Right ventricle myocardium inferior (tissue), 1 donor: ENCODE measurements at places on chromosomes 7 and 10. TPM values are rescaled to one million over a fixed set of nuclear protein-coding genes. Genes with fewer than 3 reads are reported as not detected.
A peak's percentile ranks its signal among the peaks of the same experiment; 100 is the strongest.

- DNase-seq, result no peak
These were observed 39.5 kb downstream of the RSU1 start for GRCh38 chr10:16777473-16778370.

GRCh38 chr10:123129618-123130271 lies 6.0 kb upstream of the HMX3 start:
- DNase-seq, result no peak

DNA sequence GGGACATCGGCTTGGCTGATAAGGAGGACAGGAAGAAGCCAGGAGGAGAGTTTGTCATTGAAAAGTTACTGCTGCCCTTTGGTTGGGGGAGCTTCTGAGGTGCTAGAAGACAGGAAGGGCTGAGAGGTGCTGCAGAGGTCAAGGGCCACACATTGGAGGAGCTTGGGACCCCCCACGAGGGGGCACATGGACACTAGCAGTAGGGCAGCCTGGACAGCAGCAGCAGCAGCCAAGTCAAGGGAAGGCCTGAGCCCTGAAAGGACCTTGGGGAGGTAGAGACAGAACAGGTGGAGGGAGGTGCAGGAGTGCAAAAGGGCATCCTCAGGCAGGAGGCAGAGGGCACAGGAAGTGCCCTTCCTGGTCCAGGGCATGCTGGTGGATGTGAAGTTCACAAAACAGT lies 439.7 kb upstream of the IGFBP3 start:
- no peak for DNase-seq

DNA sequence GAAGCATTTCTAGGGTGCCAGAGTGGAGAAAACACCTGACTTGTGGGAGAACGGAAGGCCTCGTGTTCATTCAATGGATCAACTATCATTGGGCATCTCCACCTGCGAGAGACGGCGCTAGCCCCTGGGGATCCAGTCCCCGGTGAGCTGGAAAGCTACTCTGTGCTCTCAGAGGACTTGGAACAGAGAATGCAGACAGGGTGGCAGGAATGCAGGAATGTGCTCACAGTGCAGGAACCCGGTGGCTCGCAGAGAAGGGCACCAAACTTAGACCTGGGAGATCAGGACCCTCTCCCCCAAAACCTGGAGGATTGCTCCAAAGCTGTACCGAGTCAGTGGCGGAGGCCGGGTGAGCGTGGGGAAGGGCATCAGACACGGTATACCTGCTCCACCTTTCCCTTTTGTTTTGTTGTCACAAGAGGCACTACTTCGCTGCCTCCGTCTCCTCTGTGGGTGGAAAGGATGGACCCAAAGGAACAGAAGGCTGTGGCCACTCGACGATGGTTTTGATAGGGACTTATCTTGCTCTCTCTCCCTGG lies 569.0 kb upstream of the C7orf33 start:
- no peak for DNase-seq

DNA sequence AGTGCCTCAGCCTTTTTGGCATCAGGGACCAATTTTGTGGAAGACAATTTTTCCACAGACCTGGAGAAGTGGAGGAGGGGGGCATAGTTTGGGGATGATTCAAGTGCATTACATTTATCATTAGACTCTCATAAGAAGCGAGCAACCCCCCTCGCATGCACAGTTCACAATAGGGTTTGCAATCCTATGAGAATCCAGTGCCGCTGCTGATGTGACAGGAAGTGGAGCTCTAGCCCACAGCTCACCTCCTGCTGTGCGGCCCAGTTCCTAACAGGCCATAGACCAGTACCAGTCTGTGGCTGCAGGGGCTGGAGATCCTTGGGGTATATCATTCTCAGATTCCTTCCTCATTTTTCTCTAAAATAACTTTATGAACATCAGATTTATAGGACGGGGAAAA lies 50.8 kb downstream of the ATAD1 start:
- no peak for DNase-seq

DNA sequence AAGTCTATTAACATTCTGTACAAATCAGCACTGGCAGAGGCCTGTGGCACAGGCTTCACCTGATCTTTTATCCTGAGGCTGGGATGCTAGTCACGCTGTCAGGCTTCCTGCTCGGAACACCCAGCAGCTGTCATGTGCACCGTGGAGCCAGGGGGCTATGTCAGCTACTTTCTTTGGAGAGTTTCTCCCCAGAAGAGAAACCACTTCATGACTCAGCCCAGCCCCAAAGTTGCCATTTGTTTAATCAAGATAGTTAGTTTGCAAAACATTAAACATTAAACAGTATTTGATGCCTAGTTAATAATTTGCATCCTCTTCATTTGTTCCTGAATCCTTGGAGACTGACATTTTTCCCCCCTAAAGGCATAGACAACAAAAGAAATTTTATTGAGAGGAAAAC lies at the start of gene HABP2:
Gene HABP2 (plus strand): TSS at position 353 of the 400 bp plus-strand sequence. CDS start 69 bp downstream, outside the sequence.
- no peak for DNase-seq

DNA sequence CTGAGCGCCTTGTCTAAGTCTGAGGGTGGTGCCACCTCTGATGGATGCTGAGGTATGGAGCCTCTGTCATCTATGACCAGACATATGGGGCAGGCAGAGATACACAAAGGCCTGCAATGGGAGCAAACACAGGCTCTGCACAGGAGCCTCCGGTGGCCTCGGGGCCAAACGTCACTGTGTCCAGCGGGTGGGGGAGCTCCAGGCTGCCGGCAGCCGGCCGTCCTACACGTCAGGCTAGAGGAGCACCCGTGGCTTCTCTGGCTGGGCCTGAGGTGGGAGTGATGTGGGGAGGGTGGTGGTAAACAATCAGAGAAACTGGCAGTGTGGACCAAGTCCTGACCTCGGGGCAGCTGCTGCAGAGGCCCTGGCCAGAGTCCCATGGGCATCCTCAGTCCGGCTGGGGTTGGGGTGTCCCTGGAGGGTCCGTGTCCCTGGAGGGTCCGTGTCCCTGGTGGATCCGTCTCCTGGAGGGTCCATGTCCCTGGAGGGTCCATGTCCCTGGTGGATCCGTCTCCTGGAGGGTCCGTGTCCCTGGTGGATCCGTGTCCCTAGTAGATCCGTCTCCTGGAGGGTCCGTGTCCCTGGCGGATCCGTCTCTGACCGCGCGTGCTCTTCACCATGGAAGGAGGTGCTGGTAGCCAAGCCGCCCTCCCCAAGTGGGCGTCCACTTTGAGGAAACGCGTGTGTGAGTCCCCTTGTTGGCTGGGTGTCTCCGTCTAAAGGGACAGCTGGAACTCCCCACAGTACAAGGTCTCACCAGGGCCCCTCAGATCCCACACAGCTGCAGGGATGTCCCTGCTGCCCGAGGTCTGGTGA lies 24.2 kb upstream of the FAM20C start:
- DNase-seq, result peak; percentile 21

- DNase-seq, result no peak
These were observed 397.8 kb downstream of the AUTS2 start for GRCh38 chr7:69996121-69996520.

- DNase-seq, result no peak
These were observed 88.1 kb downstream of the COBL start for GRCh38 chr7:51228386-51228958.

- DNase-seq, result no peak
These were observed 754.1 kb downstream of the IPMK start for GRCh38 chr10:57513637-57514036.

- no peak for DNase-seq
These were observed 579.4 kb downstream of the SDK1 start for GRCh38 chr7:3880228-3880987.

DNA sequence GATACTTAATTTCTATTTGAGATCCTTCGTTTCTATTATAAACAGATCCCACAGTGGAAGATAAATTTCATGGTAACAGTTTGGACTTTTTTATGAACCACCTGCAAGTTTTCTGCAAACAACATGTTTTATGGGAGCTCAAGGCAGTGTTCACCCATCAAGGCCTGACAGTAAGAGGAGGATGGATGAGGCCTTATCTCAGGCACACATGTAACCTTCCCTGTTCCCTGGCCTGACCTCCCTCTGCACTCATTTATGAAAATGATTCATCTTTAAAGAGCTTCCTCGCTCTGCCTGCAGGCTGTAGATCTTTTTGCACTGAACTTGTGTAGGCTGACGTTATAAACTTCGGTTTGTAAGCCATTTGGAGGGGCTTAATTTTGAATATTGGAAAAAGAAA lies 500.1 kb downstream of the GATA3 start:
- DNase-seq, result no peak

The CPXM2 gene
- 4.6 TPM for total RNA-seq

The HABP2 gene
- not detected for total RNA-seq
